Skin of body (tissue), 3 donors: ENCODE measurements at places on chromosomes 11 and 22. TPM values are rescaled to one million over a fixed set of nuclear protein-coding genes. Genes with fewer than 3 reads are reported as not detected.

- DNase-seq = no peak
These were observed 32.2 kb upstream of the PTPRJ start for GRCh38 chr11:47948137-47948536.

- DNase-seq = no peak
These were observed 70.1 kb downstream of the CYB5R2 start for GRCh38 chr11:7603031-7603781.

GRCh38 chr22:35605369-35605680, 11.8 kb downstream of the MB start:
- no peak for DNase-seq

DNA sequence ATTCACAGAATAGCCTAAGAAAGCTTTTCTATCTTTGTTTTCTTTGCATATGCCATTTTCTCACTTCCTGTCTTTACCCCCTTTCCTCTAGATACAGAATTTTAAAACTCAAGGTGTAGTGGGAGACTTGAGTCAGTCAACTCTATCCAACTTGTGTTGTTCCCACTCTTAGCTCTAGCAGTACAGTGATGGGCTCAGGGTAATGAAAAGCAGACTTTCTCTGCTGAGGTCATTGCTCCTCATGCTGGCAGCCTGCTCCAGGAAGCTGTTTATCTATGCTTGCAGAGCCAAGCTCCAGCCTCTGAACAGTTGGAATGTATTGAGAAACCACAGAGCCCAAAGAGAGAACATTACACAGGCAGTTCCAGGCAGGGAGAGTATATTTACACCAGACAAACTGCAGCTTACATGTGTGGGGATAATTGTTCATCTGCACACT, 68.1 kb downstream of the CSTPP1 start:
- peak; percentile 99 for DNase-seq

GRCh38 chr22:26409719-26410335, 19.2 kb upstream of the ASPHD2 start:
- DNase-seq = no peak

DNA sequence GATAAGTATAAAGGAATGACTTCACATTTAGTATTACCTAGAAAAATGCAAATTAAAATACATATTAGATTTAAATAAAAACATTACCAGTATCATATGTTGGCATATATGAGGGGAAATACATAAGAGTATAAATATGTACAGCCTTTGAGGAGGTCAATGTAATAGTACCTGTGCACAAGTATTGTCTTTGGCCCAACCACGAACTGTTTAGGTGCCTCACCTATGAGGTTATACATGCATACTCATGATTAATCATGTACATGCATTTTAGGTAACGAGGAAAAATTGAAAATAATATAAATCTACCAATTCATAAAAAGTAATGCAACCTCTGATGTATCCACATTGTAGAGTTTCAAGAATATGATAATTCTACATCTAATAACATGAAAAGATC, 909.8 kb downstream of the METTL15 start:
- no peak for DNase-seq

- DNase-seq = no peak
These were observed 34.8 kb downstream of the MYH9 start for GRCh38 chr22:36352803-36353507.

DNA sequence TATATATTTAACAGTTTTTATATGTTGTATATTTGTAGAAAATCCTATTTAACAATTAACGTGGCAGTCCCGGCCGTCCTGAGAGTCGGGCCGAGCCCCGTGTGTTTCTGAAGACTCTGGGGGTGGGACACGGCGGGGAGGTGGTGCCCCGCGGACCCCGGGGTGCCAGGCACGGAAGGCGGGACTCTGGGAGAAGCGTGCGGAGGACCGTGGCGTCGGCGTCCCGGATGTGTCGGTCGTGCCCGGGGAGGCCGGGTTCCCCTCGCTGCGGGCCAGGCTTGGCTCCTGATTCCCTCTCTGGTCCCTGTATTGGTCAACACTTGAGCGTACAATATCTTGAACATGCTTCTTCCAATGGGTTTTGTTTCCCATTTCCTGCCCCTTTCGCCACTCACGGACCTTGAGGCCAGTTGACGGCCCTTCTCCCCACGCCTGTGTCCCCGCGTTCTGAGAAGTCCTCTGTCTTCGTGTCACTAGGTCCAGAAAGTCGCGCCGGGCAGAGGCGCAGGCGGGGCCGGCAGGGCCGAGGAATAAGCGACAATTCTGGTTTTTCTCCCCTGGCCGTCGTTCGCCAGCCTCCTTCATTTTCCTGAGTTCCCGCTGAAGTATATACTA, 1076.7 kb downstream of the BRD1 start:
- no peak for DNase-seq

GRCh38 chr11:62677156-62677555, 1.7 kb downstream of the UBXN1 start:
- DNase-seq = no peak

DNA sequence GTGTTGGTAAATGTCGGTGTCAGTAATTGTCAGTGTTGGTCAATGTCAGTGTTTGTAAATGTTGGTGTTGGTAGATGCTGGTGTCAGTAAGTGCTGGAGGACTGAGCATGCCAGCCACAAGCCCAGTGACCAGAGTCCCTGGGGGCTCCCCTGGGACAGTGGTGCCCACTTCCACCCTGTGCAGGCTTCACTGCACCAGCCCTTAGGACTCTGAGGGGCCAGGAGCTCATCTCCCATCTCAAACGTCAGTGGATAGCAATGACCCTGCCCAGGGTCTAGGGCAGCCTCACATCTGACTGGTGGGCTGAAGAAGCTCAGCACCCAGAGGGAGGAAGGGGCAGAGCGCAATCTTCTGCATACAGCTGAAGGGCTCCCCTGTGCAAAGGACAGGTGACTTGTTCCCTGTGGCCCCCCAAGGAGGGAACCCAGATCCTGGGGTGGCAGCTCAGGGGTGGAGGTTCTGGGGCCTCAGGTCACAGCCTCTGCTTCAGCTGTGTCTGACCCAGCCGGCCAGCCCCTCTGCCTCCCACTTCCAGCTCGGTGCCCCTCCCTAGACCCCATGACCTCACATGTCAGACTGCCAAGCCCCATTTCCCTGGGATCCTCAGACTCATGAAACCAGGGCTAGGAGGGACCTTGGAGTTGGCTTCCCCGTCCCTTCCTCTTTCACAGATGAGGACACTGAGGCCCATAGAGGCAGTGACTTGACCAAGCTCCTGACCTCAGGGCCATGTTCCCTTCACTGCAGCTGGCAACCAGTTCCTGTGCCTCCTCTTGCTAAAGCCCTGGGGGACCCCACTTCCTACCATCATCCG, 138.4 kb downstream of the CRYBB2 start:
- no peak for DNase-seq

DNA sequence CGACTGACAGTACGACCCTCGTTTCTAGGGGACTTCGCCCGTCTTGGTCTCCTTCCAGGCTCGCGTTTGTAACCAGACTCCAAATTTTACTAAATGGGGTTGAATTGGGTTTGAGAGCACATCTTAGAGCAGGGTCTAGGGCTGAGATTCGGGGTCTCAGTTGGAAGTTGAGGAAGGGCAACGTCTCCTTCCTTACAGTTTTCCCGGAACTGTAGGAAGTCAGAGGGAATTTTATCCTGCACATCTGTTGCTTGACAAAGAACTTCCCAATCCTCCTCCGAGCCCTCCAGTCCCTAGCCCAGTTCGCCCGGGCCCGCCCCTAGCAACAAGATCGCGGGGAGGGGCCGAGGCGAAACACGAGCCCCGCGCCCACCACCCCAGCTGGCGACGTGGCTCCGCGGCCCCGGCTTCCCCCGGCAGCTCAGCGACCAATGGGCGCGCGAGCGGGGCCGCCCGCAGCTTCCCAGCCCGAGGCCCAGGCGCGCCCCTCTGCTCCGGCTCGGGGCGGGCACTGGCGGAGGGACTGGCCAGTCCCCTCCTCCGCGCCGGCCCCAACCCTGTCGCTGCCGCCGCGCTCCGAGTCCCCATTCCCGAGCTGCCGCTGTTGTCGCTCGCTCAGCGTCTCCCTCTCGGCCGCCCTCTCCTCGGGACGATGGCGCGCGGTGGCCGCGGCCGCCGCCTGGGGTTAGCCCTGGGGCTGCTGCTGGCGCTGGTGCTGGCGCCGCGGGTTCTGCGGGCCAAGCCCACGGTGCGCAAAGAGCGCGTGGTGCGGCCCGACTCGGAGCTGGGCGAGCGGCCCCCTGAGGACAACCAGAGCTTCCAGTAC, at the start of gene RCN1:
TSS of gene RCN1 (plus strand) at position 530 of the 826 bp plus-strand sequence. CDS start at position 653, 123 bp downstream.
- peak; percentile 90 for DNase-seq

- no peak for DNase-seq
These were observed 9.7 kb downstream of the FXYD2 start for GRCh38 chr11:117814766-117815261.

GRCh38 chr11:122601141-122602125, 54.1 kb upstream of the UBASH3B start:
- peak; percentile 71 for DNase-seq

DNA sequence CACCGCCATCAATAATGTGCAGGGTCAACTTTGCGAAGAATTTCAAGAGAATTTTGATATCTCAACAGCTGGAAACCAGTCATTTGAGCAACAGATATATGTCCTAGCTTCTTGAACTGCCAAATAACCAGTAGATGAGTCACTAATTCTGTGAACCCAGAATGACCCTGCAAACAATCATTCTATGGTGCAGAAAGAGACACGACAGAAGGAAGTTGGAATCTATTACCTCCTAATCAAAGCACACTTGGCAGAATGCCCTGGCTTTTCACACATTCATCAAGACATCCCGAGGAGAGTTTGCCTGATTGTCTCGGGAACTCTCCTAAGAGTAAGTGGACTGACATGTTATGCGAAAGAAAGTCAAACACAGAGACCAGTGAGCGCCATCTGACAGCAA, 621.1 kb downstream of the OPCML start:
- DNase-seq = peak; percentile 22

DNA sequence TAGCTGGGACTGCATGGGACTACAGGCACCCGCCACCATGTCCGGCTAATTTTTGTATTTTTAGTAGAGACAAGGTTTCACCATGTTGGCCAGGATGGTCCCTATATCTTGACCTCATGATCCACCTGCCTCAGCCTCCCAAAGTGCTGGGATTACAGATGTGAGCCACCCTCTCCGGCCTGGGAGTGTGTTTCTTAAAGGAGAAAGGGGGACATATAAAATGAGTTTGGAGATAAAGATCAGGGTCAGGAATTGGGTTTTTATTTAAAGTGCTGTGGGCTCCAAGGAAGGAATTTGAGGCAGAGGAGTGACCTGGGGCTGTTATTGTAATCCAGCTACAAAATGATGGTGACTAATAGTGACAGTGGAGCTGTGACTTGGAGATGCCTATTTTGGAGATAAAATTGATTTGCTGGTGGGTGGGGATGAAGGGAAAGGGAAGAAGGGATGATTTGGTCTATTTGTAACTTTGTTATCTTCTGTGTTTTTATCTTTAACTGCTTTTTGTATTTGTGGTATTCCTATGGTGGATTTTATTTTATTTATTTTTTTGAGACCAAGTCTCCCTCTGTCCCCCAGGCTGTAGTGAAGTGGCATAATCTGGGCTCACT, 5.0 kb downstream of the CRKL start:
- DNase-seq = no peak

GRCh38 chr11:68014157-68014946, 4.2 kb downstream of the ALDH3B1 start:
- no peak for DNase-seq

- no peak for DNase-seq
These were observed 18.0 kb upstream of the CHST1 start for GRCh38 chr11:45683271-45684058.

DNA sequence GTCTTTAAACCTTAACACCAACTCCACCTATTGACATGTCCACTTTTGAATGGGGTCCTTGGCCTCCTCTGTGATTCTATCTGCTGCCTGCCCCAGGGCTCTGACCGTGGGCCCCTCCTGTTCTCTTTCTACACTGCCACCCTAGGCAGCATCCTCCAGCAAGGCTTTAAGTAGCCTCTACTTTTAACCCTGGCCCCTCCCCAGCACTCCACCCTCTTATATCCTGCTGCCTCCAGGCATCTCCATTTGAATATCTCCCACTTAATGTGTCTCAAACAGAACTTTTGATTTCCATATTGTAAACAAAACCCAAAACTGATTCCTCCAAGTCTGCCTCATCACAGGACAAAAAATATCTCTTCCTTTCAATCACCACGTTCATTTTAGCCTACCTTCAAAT, 90.5 kb upstream of the ARHGAP32 start:
- no peak for DNase-seq

- DNase-seq = no peak
These were observed 7.3 kb downstream of the DNAL4 start for GRCh38 chr22:38786631-38787030.

- DNase-seq = no peak
These were observed 48.9 kb upstream of the CDON start for GRCh38 chr11:126111458-126112116.

DNA sequence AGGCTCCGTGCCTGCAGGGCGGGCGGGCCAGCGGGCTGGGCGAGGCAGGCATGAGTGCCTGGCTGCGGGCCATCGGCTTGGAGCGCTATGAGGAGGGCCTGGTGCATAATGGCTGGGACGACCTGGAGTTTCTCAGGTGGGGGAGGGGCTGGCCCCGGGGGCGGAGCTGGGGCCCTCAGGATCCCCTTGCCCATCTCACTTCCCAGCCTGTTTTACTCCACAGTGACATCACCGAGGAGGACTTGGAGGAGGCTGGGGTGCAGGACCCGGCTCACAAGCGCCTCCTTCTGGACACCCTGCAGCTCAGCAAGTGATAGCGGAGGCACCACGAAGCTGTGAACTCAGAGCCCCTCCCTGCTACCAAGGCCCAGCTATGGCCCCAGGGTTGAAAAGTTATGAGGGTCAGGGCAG, 5.9 kb downstream of the PHOX2A start:
- DNase-seq = no peak

Gene PANX2
- total RNA-seq = 0.30 TPM

Gene MUC5AC
- 0.39 TPM for total RNA-seq

Gene DGAT2
- total RNA-seq = 79.3 TPM

Gene CCDC188
- 1.2 TPM for total RNA-seq

Gene LARGE1
- 16.4 TPM for total RNA-seq

Gene TYR
- total RNA-seq = 4.0 TPM

Gene TMPRSS6
- total RNA-seq = 0.59 TPM

Gene C11orf42
- total RNA-seq = not detected

Gene CTSW
- 0.59 TPM for total RNA-seq

Gene KDM4E
- total RNA-seq = not detected

Gene MS4A15
- not detected for total RNA-seq
